ENCODE measurements at places on chromosomes 7 and 10.

GRCh38 chr10:23051855-23052331 is 43.5 kb upstream of the MSRB2 start:
- DNase-seq: no peak
- no peak overlapping the region for H3K27ac ChIP-seq
- no peaks in the 10 kb centered on the region for H3K36me3 ChIP-seq
- H3K4me3 ChIP-seq: no peak overlapping the region

- no peak for DNase-seq
- H3K27ac ChIP-seq: no peak overlapping the region
- H3K4me3 ChIP-seq: no peak overlapping the region
- no peaks in the 10 kb centered on the region for H3K36me3 ChIP-seq
Observed at GRCh38 chr7:94417901-94418300, 23.2 kb downstream of the COL1A2 start.

DNA sequence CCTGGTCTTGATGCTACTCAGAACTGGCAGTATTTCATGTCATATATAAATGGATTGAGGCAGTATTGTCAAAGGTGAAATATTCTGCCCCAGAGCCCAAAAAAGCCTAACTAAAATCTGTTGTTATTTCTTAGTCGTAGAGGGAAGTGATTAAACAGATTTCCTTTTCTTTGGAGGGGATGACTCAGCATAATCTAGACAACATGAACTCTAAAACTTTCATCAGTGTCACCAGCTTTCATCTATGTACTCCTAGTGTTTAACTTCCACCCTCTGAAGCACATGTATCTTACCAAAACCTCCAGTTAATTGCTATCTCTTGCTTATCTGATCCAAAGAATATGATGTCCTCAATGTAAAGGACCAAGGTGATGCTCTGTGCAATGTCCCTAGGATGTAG is 97.1 kb upstream of the ARID5B start:
- H3K4me1 ChIP-seq: peaks cover 6% of the 10 kb centered on the region
- H3K36me3 ChIP-seq: no peaks in the 10 kb centered on the region
- H3K27ac ChIP-seq: no peak overlapping the region
- H3K27me3 ChIP-seq: no peaks in the 10 kb centered on the region
- H3K4me3 ChIP-seq: no peak overlapping the region
- DNase-seq: no peak

- no peaks in the 10 kb centered on the region for H3K36me3 ChIP-seq
- DNase-seq: no peak
- H3K27ac ChIP-seq: no peak overlapping the region
- no peak overlapping the region for H3K4me3 ChIP-seq
- H3K27me3 ChIP-seq: no peaks in the 10 kb centered on the region
Observed at GRCh38 chr7:2641406-2642393, 9.9 kb downstream of the TTYH3 start.

- H3K4me3 ChIP-seq: no peak overlapping the region
- peaks cover 17% of the 10 kb centered on the region for H3K4me1 ChIP-seq
Observed at GRCh38 chr7:138892812-138893211, 88.4 kb downstream of the KIAA1549 start.

DNA sequence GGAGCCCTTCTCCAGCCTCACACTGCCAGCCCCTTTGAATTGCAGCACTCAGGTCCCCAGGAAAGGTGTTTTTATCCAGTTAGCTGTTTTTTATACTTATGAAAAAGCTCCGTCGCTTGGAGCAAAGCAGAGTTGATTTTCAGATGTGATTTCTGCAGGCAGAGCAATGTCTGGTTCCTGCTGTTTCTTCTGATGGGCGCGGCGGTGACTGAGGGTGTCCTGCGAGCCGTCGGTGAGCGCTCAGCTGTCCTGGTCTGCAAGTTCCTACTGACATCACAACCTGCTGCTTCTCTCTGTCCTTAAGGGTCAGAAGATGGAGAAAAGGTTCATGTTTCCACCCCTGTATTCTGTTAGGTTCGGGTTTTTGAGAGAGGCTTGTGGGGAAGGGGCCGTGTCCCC is 109.6 kb upstream of the FAM20C start:
- peaks cover 3% of the 10 kb centered on the region for H3K27me3 ChIP-seq
- no peak for DNase-seq
- H3K4me3 ChIP-seq: no peak overlapping the region
- H3K27ac ChIP-seq: no peak overlapping the region

DNA sequence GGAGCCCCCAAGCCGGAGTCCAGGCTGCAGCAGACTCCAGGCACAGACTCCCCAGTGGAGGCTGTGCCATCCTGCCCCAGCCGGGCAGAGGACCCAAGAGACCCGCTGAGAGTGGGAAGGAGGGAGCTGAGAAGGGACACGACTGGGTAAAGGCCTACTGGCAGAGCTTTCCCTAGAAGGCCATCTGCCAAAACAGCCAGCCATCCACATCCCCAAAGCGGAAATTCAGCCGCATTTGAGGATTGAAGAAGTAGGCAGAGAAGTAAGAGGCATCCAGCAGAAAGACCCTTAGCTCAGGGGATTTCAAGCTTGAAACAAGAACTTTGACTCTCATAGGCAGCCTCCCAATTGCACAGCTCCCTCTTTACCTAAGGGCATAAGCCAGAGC is 857 bp downstream of the CPXM2 start:
- no peaks in the 10 kb centered on the region for H3K36me3 ChIP-seq
- no peaks in the 10 kb centered on the region for H3K4me1 ChIP-seq
- no peak for DNase-seq
- no peak overlapping the region for H3K27ac ChIP-seq

DNA sequence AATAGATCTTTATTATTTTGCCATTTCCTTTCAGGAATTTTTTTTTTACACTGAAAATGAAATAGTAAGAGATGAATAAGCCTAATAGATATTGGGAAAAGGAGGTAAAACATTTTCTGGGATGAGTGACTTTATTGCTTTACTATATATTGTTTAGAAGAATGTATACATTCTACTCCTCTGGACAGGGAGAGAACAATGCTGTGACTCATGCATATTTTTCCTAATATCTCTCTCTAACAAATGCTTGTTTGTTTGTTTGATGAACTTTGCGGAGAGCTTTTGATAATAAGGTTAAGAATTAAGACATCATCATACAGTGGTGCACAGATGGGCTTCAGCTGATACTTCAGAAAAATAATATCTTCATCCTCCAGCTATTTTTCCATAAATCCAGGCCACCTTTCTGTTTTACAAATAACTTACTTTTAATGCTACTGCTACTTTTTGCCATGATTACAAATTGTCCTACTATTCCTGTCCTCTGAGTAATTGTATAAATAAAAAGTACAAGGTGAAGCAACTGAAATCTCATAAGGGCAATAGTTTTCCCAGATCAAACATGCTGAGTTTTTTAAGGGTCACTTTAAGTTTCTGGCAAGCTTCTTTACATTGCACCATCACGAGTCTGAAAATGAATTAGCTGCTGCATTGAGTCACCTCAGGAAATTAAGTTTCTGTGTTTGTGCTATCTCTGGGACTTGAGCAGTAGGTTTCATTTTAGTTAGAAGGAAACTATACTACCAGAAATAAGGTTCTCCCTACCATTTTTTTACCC is 207.3 kb upstream of the POT1 start:
- H3K27me3 ChIP-seq: no peaks in the 10 kb centered on the region
- H3K36me3 ChIP-seq: no peaks in the 10 kb centered on the region
- H3K27ac ChIP-seq: no peak overlapping the region
- H3K4me1 ChIP-seq: no peaks in the 10 kb centered on the region
- H3K4me3 ChIP-seq: no peak overlapping the region
- no peak for DNase-seq

DNA sequence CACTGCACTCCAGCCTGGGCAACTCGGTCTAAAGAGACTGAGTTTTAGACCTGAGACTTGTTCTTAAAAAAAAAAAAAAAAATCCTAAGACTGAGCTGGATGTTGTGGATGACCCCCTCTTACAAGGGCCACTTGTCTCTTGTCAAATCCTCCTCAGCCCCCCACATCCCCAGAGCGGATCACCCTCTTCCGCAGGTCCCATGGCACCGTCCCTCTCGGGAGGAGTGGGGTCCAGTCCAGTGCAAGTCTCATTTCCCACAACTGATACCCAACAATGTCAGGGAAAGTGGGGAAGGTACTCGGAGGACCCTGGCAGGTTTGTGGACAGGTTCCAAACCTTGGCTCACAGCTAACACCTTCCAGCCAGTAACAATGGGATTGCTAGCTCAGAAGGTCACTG is 100.3 kb downstream of the ELFN1 start:
- no peak overlapping the region for H3K4me3 ChIP-seq
- H3K27me3 ChIP-seq: peaks cover 3% of the 10 kb centered on the region
- DNase-seq: no peak
- no peaks in the 10 kb centered on the region for H3K36me3 ChIP-seq

DNA sequence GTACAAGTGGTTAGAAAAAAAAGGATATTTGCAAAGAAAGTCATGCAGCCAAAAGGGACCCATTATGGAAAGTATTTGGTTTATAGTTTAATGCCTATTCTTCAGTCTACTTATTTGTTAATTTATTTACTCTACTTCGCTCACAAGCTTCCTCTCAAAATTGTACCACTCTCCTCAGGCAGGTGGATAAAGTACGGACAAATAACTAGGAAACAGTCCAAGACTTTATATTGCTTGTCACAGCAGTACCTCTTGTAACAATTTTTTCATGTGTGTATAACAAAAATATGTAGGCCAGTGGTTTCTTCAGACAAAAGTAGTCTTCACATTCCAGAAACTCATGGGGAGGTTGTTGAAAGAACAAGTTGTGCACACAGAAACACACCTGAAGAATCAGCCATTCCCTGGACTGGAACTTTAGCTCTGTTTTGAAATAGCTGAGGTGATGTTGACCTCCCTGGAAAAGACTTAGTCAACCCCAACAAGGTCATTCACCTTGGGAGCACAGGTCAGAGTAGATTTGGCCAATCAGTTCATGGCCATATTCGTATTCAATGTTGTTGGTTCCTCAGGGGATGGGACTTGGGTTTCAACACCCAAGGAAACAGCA is 73.4 kb downstream of the TES start:
- H3K36me3 ChIP-seq: no peaks in the 10 kb centered on the region
- H3K27me3 ChIP-seq: no peaks in the 10 kb centered on the region
- no peak overlapping the region for H3K27ac ChIP-seq
- H3K4me3 ChIP-seq: no peak overlapping the region
- no peak for DNase-seq

GRCh38 chr7:18262058-18262457 is 233.5 kb upstream of the HDAC9 start:
- no peak for DNase-seq
- no peak overlapping the region for H3K4me3 ChIP-seq
- H3K4me1 ChIP-seq: no peaks in the 10 kb centered on the region
- no peaks in the 10 kb centered on the region for H3K36me3 ChIP-seq

DNA sequence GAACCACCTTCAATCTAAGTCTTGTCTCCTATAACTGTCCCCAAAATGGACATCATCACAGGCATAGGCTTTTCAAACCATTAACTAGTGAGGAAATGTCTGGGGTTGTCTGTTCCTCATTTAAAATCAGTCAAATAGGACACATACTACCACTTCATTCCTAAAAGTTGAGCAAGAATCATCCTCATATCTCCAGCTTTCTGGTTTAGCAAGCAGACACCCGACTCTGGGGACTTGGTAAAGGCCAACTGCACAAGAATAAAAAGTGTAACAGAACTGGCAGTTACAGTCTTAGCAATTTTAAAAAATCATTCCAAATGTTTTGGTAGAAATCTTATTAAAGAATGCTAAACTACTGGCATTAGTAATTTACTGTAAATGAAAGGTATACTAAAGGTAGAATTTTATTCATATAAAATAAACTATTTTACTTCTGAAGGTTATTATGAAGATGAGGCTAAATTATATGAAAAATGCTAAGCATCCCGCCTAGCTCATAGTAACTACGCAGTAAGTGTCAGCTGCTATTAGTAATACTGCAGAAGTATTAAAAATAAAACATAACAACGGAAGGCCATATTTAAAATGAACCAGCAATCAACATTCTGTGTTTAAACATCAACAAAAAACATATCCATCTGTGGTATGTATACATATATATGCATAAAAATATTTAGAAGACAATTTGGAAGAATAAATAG is 60.8 kb downstream of the ZNF438 start:
- H3K36me3 ChIP-seq: no peaks in the 10 kb centered on the region
- no peak overlapping the region for H3K27ac ChIP-seq
- no peaks in the 10 kb centered on the region for H3K4me1 ChIP-seq
- no peak overlapping the region for H3K4me3 ChIP-seq

DNA sequence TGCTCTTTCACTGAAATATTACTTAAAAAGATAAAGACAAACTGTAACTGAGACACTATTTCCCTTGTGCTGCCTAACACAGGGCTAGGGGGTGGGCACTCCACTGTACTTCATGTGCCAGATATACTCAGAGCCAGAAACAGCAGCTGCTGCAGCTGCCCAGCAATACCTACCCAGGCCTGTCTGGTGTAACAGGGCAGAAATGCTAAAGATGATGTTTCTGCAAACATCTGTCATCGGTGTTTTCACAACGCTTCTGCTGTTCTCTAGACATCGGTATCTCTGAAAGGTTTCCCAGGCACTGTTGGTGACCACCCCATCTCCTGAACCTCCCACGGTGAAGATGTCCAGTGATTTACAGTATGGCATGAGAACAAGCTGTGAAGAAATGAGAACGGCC is 42.7 kb downstream of the LAMB1 start:
- H3K4me1 ChIP-seq: no peaks in the 10 kb centered on the region
- DNase-seq: no peak
- peaks cover 17% of the 10 kb centered on the region for H3K27me3 ChIP-seq
- no peak overlapping the region for H3K27ac ChIP-seq
- no peak overlapping the region for H3K4me3 ChIP-seq

GRCh38 chr10:17138460-17139042 is 8.9 kb upstream of the CUBN start:
- DNase-seq: no peak
- no peak overlapping the region for H3K4me3 ChIP-seq
- peaks cover 5% of the 10 kb centered on the region for H3K36me3 ChIP-seq
- H3K4me1 ChIP-seq: peaks cover 5% of the 10 kb centered on the region

GRCh38 chr7:51121036-51121790 is 195.4 kb downstream of the COBL start:
- no peaks in the 10 kb centered on the region for H3K36me3 ChIP-seq
- no peak for DNase-seq
- H3K4me1 ChIP-seq: peaks cover 34% of the 10 kb centered on the region
- no peaks in the 10 kb centered on the region for H3K27me3 ChIP-seq

DNA sequence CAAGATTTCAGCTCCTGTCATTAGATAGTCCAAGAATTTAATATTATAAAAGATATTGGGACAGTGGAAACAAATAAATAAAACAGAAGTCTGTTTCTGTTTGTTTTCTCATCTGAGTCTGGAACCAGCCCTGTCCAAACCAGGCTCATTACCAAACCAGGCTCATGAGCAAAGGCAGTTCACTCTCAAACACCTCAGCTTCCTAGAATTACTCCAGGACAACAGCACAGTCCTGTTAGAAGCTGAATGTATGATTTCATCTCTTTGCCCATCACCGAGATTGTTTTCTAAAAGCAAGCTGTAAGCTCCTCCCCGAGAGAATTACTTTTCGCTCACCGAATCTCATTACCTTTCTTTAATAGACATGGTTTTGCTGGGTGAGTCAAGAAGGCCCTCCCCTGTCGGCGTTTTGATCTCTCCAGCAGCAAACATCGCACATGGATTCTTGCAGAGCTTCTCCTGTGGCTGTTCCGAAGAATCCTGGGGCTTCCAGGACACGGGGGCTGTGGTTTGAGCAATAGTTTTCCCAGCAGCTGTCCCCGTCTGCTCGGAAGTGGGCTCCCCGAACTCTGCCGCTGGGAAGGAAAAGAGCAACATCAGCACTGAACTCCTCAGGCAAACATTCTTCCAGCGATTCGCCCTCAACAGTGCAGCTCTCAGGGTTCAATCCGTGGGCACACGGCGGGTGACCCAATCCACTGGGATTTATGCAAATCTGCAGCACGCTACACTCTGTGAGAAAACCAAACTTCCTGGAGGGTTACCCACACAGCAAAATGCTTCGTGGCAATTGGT is 112.5 kb downstream of the SVIL start:
- peak overlapping the region; percentile 21 for H3K27ac ChIP-seq
- H3K36me3 ChIP-seq: peaks cover 21% of the 10 kb centered on the region
- H3K27me3 ChIP-seq: no peaks in the 10 kb centered on the region
- DNase-seq: no peak
- peaks cover 11% of the 10 kb centered on the region for H3K4me1 ChIP-seq
- no peak overlapping the region for H3K4me3 ChIP-seq
